ENCODE measurements at places on chromosomes 6 and 20.
A peak's percentile ranks its signal among the peaks of the same experiment; 100 is the strongest.

- no peak for DNase-seq
Measured at GRCh38 chr20:9989066-9989724, 45.6 kb upstream of the ANKEF1 start.

- peak; percentile 66 for DNase-seq
Measured at GRCh38 chr20:35269055-35269781, 8.7 kb downstream of the MMP24OS start.

DNA sequence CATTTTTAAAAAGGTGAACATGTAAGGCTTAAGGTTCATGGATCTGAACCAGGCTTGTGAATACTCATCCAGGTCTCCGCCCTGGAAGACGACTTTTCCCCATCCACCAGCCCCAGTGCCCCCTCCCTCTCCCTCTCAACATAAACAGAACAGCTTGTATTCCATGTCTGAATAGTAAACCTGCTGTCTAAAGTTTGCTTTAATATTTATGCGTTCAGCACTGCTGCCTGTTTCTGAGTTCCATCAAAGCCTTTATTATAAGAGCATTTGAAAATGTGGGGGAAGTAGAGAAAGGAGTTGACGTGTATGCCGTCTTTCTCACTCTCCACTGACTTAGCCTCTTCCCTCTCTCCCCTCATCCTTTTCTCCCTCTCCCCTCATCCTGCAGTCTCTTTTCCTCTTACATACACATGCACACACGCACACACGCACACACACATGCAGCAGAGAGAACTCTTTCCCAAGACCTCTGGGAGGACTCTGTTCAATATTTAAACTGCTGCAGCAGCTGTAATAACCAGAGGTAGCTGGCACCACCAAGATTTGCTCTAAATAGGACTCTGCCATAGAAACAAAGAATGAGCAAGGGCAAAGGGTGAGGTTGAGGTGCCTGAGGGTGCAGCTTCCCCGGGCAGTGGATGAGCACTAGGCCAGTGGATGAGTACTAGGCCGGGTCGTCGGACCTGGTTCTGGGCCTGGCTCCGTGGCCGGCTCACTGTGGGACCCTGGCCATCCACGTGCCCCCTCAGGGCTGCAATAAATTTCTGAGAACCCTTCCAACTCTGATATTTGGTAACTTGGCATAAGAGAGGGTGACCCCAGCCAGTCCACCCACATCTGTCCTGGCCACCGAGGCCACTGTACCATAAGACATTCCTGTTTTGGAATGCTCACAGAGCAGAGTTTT is 35.4 kb upstream of the VSTM2L start:
- DNase-seq: no peak

GRCh38 chr20:44703956-44704488 is 11.1 kb upstream of the CCN5 start:
- DNase-seq: no peak

DNA sequence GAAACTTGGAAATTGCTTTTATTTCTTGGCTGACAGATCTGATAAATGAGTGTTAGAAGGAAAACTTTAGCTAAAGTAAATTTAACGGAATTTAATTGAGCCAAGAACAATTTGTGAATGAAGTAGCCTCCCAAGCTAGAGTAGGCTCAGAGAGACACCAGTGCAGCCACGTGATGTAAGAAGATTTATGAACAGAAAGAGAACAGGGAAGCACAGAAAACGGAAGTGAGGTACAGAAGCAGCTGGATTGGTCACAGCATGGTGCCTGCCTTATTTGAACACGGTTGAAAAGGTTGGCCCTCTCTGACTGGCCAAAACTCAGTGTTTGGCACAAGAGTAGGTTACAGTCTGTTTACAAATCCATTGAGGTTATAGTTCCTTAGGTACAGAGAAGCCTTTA is 29.5 kb upstream of the IFNGR1 start:
- DNase-seq: no peak
